ENCODE measurements at places on chromosomes 11 and 22. TPM values are rescaled to one million over a fixed set of nuclear protein-coding genes. Genes with fewer than 3 reads are reported as not detected.

Gene SCUBE2
- total RNA-seq, result 4.8 TPM

Gene PTPN5
- not detected for total RNA-seq

Gene CCDC116
- 0.11 TPM for total RNA-seq

Gene MRGPRF
- total RNA-seq, result 26.2 TPM

Gene TMEM121B
- total RNA-seq, result 0.13 TPM

Gene USP2
- total RNA-seq, result 1.5 TPM

Gene TBX1
- total RNA-seq, result not detected

Gene RASSF7
- 2.2 TPM for total RNA-seq

Gene LRRC56
- 0.54 TPM for total RNA-seq

Gene CD248
- 29.1 TPM for total RNA-seq

Gene PVALB
- not detected for total RNA-seq

Gene NCAM1
- 1.4 TPM for total RNA-seq

Gene KCNE3
- 1.2 TPM for total RNA-seq

Gene GTSE1
- total RNA-seq, result 8.4 TPM

Gene HSPB2
- total RNA-seq, result 1.7 TPM

Gene SHISA8
- total RNA-seq, result not detected

Gene ISX
- total RNA-seq, result not detected

Gene SMC1B
- under 0.01 TPM for total RNA-seq

Gene SLC25A45
- total RNA-seq, result 3.8 TPM

Gene VSIG2
- not detected for total RNA-seq

Gene C1QTNF5
- total RNA-seq, result 53.2 TPM

Gene KLHL35
- total RNA-seq, result 2.7 TPM

Gene GLYATL2
- total RNA-seq, result 1.5 TPM

Gene EMID1
- 0.76 TPM for total RNA-seq

Gene NFAM1
- total RNA-seq, result under 0.01 TPM

Gene OR56A3
- total RNA-seq, result not detected

Gene HOATZ
- total RNA-seq, result not detected

Gene NADSYN1
- 49.1 TPM for total RNA-seq

Gene DDI1
- not detected for total RNA-seq

Gene SHISAL1
- 47.0 TPM for total RNA-seq

Gene OR51E2
- not detected for total RNA-seq

Gene SLN
- total RNA-seq, result not detected

Gene SLC25A22
- 11.1 TPM for total RNA-seq

Gene LRRC74B
- total RNA-seq, result not detected

Gene COA4
- 47.4 TPM for total RNA-seq

Gene DEUP1
- 0.65 TPM for total RNA-seq

Gene GAB4
- total RNA-seq, result not detected

Gene LRRC75B
- total RNA-seq, result 4.2 TPM

Gene UQCC3
- total RNA-seq, result 4.8 TPM

Gene DESI1
- 22.5 TPM for total RNA-seq

Gene CYTH4
- total RNA-seq, result not detected

Gene CLDN5
- total RNA-seq, result 0.13 TPM

Gene SLC15A3
- 10.8 TPM for total RNA-seq

Measured in articular chondrocyte of knee joint (primary cell).